ENCODE measurements at places on chromosomes 4 and X.

- DNase-seq = no peak
Measured at GRCh38 chr4:70844180-70844579, 4.5 kb upstream of the GRSF1 start.

DNA sequence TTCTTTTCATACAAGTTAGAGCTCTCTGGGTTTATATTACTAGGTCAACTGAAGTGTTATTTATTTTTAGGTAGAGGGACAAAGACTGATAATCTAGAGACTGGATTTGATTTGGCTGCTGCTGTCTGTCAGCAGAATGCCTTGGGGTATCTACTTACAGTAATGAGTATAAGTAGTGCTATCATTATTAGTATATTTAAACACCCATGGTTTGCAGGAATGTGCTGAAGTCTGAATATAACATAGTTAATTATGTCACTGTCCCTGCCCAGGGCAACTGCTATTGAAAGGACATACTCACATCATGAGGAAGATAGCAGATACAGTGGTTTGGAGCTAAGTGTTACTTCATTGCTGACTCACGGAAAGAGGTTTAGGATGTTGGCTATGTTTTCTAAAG is 76.2 kb downstream of the PRRG1 start:
- DNase-seq = no peak

DNA sequence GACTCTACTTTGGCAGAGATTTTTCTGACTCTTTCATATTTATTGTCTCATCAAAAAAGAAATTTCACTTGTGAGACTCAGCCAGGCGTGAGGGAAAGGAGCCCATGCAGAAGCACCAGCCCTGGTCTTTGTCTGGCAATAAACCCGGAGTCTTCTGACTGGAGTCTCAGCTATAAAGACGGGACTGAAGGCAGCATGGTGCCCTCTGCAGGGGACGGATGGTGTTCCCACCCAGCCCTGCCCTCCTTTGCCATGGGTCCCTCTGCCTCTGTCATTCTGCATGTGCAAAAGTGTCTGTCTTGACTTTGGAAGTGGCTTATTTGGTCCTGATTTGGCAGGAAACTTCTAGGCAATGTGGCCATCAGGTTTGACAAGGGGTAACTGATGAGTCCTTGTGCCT is 14.2 kb downstream of the ZNF185 start:
- no peak for DNase-seq

DNA sequence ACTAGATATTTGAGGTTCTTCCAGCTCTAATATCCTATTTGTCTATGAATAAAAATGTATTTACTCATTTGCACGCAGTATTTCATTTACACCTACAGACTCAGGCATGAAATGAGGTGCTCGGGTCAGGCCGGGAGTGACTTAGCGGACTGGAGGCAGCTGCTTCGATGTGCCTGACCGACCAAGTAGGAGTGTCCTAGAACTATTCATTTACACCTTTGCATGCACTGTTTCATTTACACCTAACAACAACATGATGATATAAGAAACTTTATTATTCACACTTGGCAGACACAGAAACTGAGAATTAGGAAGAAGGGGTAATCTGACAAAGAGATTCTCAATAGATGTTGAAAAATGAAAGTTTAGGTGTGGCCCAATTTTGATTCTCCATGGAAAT is 28.7 kb upstream of the FAT1 start:
- no peak for DNase-seq

DNA sequence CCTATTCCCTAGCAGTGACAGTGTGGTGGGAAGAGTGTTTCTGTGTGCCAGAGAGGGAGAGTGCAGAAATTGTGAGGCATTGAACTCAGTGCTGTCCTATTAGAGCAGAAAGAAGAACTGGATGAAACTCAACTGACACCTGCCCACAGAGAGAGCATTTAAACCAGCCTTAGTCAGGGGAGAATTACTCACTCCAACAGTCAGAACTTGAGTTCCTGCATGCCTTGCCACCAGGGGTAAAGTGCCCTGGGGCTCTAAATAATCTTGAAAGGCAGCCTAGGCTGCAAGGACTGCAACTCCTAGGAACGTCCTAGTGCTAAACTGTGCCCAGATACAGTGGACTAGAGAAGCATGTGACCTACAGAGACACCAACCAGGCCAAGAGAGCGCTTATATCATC is 12.8 kb downstream of the CYSLTR1 start:
- no peak for DNase-seq

- no peak for DNase-seq
Measured at GRCh38 chr4:129254126-129254525, 158.2 kb downstream of the C4orf33 start.

DNA sequence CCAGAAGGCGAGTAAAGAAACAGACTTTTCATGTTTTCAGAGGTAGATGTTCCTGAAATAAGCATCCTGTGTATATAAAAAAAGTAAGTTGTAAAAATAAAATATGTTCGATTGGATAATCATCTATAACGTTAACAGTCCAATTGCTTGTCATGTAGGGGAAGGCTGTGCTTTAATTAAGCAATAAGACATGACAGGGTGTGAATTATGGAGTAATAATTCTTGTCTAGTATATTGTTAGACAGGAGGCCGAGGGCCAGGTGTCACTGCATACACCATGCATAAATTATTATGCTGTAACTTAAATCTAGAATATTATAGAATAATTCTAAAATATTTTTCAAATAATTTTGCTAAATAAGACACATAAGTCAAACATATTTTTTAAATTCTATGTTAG is 494.6 kb upstream of the TENM3 start:
- DNase-seq = no peak

- DNase-seq = peak; percentile 36
Measured at GRCh38 chr4:184279496-184280061, 61.9 kb upstream of the ENPP6 start.
